ENCODE measurements at places on chromosomes 2 and 18.

- DNase-seq, result no peak
Observed at GRCh38 chr2:186918495-186918894, 69.5 kb upstream of the ZSWIM2 start.

- DNase-seq, result no peak
Observed at GRCh38 chr2:63678551-63678950, 89.8 kb downstream of the MDH1 start.

- DNase-seq, result no peak
Observed at GRCh38 chr18:76347341-76347740, 147.7 kb downstream of the ZNF516 start.

- DNase-seq, result no peak
Observed at GRCh38 chr18:24853076-24853475, 392.6 kb downstream of the HRH4 start.

DNA sequence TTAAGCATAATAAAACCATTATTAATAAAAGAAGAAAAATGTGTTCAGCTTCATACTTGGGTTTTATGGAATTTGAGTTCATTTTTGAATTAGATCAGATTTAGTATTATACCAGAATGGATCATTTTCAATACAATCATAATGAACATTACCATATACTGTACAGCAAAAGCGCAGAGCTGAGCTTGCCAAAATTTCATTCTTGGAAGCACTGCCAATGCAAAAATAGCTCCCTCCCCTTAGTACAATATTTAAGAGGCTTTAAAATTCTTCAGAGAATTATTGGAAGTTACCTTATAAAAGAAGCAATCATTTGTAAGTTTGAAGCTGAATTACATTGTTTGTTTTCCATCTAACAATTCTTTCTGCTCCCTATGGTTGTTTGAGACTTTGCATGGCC lies 938.1 kb upstream of the SLC39A10 start:
- DNase-seq, result no peak

DNA sequence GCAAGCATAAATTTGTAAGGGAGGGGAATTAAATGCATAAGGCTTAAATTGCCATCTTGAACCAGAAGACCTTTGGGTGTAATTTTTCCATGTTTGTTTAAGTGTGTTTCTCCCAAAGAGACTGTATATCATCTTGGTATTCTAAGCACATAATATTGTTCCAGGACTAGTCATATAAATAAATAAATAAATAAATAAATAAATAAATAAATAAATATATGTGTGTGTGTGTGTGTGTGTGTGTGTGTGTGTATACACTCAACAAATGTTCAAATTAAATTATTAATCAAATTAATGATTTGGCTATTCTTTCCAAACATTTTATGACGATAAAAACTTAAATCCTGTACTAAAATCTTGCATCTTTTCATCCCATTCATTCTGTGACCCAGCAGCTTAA lies 867.8 kb upstream of the KLHL29 start:
- DNase-seq, result no peak

- no peak for DNase-seq
Observed at GRCh38 chr18:9506046-9506792, 30.9 kb downstream of the RALBP1 start.

DNA sequence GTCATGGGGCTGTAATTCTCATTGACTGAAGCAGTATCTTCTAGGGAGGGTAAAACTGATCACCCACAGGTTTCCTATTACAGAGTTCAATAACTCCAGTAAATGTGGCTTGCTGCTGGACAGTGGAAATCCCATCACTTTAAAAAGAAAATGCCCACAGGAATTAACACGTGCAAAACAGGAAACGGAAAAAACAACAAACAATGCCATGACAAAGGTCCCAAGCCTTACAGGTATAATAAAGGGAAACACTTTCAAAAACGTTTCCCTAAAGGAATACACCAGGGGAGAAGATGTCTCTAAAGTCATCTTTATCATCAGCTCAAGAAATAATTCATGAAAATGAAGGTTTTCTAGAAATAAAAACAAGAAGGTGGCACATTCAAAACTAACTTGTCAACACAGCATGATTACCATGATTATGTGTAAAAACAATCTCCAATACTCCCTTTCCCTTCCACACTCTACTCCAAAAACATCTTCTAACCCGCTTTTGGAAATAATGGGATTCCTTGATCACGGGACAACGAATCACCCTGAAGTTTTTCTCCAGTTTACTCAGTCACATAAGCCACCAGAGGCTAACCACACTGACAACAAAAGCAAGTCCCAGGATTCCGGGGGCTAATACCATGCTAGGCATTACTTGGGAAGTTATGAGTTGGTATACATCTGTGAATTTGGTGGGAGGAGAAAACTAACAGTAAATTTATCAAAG lies 167.9 kb downstream of the TCF4 start:
- no peak for DNase-seq

DNA sequence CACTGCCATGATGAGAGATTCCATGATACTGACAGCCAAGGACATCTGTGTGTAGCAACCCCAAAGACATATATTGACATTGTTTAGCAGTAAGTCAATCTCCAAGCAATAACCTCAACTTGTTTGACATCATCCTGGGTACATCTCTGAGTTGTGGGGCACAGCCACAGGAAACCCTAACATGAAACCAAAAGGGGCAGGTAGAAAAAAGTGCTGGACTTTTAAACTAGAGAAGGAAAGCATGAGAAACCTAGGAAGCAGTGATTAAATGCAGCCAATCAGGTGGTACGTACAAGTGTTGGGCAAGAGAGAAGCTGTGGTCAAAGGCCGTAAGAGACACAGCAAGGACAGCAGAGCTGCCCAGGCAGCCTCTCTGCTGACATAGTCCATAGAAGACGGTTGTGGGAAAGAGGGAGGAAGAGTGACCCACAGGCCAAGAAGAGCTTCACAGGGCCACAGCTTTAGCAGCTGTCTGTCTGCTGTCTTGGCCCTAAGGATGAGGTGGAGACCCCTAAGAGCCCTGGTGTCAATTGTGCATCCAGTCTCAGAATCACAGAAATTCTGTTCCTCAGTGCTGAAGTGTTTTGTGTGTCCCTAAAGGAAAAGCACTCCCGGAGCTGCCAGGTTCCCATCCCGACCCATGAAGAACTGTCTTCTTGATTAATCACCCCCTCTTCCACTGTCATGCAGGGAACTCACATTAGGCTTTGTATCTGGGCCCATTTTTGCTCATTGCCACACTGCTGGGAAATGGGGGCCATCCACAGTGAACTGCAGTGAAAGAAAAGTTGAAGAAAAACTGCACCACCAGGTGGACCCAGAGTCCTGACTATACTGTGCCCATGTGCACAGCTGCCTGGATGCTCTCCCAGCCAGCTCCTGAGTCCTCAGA lies 25.4 kb upstream of the CHN1 start:
- peak; percentile 31 for DNase-seq

DNA sequence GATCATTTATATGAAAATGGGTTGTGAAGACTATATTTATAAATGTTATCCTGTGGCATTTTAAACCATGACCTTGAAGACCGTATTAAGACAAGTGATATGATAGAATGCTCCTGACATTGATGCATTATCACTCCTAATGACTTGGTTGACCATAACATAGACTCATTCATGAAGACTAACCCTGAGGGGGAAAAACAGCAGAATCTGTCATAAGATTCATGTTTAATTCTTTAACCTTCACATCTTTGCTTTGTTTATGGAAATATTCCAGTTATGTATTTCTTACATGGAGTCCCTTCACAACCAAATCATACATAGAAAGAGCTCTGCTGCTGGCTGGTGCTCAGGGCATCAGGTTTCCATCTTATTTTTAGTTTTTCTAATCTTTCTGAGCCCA lies 78.4 kb downstream of the CTNNA2 start:
- no peak for DNase-seq

GRCh38 chr18:73923866-73924265 lies 223.8 kb downstream of the FBXO15 start:
- DNase-seq, result no peak

DNA sequence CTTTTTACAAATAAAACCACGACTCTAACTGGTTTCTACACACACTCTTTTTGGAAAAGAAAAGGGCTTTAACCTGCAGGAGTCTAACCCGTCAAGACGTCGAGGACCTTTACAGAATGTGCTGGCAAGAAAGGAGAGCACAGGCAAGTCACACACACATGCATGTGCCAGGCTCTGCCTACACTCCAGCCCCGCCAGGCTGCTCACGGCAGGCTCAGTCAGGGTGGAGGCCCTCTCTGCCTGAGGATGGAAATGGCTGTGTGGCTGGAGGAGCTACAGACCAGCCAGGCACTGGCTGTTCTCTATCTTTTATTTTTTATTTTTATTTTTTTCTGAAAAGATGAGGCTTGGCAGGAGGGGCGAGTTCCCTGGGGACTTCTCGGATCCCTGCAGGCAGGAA lies 10.2 kb downstream of the SIX3 start:
- DNase-seq, result no peak

GRCh38 chr2:36539631-36540030 lies 58.3 kb downstream of the FEZ2 start:
- DNase-seq, result peak; percentile 36

DNA sequence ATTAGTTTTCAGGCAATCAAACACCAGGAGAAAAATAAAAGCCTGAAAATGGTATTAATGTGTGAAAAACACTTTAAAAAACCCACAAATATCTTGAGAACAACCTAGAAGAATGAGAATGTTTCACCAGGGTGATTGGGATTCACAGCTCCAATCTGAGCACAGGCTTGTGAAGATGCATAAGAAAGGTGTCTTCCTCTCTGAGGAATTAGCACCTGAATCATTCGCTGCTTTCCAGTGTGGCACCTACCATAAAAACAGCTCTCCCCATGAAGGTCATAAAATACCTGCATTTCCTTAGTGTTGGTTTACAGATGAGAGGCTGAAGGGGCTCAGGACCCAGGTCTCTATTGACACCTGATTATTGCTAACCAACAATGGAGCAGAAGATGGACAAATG lies 499.7 kb upstream of the KLHL29 start:
- no peak for DNase-seq

DNA sequence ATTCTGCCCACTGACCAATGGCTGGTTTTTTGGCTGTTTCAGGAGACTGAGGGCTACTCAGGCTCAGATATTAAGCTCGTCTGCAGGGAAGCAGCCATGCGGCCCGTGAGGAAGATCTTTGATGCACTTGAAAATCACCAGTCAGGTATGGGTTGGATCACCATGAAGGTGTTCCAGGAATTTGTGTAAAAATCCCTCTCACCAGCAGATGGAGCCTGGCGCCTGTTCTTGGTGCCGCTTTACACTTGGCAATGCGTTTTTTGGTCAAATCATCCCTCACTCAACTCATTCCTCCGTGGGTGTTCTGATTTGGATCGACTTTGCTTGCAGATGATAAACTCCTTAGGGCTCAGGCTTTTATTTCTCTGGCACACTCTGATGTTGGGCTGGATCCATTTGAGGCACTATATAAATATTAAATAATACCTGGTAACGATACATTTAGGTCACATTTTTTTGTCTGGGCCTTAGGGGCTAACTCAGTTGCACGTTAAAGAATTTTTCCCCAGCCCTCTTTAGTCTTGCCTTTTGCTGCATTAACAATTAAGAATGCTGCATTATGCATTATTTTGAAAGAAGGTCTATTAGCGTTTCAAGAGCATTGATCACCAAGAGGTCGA lies 50.0 kb downstream of the HDHD2 start:
- peak; percentile 52 for DNase-seq

DNA sequence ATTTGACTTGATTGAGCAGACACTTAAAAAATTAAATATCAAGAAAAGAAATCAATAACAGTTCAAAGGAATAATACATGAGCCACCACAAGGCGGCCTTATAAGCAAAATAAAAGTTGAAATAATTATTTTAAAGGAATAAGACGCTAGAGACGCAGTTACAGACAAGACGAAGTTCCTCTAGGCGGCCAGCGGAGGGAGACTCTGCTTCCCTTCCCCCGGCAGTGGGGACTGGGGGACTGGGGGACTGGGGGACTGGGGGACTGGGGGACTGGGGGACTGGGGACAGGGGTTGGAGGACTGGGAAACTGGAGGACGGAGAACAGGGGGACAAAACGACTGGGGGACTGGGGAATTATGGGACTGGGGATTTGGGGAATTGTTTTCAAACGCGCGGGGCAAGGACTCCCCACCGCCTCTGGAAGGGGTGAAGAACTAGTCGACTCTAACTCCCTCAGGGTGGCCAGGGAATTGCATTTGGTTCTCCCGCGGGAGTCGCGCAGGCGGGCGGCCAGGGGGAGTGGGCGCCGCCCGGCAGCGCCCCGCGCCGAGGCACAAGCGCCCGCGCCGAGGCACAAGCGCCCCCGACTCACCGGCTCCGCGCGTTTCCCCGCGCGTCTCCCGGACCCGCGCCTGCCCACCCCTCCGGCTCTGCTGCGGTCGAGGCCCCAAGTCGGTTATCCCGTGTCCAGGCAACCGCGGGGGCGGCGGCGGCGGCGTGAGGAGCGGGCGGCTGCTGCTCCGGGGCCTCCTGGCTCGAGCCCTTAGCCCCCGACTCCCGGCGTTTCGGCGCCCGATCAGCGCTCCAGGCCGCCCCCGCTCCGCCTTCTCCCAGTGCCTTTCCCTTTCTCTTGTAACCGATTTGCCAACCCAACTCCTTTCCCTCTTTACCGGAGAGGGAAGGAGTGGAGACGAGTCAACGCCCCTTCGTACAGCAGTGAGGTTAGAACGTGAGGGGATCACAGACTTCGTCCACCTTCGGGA lies at the start of gene CCDC178:
Gene CCDC178, minus strand, starts transcription at position 662 of the 984 bp plus-strand sequence. CDS start 28,633 bp downstream, outside the sequence.
- peak; percentile 1 for DNase-seq

DNA sequence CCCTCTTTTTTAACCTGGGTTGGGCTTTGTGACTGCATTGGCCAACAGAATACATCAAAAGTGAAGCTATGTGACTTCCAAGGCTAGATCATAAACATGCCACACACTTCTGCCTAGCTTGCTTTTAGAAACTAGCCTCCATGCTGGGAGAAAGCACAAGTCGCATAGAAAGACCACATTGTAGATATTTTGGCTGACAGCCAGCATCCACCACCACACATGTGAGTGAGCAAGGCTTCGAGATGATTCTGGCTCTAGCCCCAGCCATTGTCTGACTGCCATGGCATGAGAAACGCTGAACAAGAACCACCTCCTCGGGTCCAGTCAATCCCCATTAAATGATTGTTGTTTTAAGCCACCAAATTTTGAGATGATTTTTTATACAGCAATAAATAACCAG lies 66.8 kb upstream of the STPG4 start:
- DNase-seq, result peak; percentile 15

GRCh38 chr2:183759033-183759432 lies 634.8 kb downstream of the NUP35 start:
- no peak for DNase-seq

GRCh38 chr2:29629495-29629894 lies 291.9 kb downstream of the ALK start:
- peak; percentile 12 for DNase-seq

DNA sequence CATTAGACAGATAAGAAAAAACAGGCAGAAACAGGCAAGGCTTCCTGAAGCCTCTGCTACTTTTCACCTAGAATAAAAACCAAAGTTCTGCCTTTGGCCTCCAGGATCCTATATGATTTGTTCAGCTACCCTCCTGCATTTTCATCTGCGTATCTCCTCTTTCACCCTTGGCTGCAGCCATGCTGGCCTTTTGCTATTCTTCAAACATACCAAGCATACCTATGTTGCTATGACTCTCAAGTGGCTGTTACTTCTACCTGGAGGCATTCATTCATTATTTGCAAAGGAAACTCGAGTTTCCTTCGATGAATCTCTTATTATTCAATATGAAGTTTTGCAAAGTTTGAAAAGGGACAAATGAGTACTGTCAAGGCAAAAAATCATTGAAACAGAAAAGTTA lies 106.4 kb upstream of the HNMT start:
- DNase-seq, result no peak
